ENCODE measurements at places on chromosomes 5 and 9.

DNA sequence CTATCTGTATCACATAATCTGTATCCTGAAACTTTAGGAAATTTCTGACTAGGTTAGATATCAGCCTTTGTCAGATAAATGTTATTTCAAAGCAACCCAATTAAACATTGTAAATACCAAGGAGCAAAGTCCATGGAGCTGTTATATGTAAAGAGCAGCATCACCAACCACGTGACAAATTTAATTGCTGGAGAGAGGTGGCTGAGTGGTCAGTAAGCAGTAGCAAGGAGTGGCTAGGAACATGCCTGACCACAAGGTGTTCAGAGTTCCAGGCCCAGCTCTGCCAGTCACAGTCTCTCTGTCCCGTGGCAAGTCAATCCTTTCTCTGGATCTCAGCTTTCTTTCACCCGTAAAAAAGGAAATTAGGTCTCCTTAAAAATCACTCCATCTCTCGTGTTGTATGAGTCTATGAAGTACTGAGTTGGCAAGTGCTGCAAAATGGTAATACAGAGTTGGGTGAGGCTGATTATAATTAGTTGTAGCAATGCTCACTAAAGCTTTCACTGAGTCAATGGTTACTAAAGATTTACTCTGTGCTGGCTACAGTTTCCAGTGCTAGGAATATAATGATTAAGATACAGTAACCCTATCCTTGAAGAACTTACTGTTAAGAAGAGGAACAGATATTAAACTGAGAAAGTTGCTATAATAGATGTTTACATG, 166.1 kb downstream of the GNAQ start:
- DNase-seq, result no peak

GRCh38 chr9:35711501-35712428, 20.2 kb downstream of the TLN1 start:
- DNase-seq, result no peak

DNA sequence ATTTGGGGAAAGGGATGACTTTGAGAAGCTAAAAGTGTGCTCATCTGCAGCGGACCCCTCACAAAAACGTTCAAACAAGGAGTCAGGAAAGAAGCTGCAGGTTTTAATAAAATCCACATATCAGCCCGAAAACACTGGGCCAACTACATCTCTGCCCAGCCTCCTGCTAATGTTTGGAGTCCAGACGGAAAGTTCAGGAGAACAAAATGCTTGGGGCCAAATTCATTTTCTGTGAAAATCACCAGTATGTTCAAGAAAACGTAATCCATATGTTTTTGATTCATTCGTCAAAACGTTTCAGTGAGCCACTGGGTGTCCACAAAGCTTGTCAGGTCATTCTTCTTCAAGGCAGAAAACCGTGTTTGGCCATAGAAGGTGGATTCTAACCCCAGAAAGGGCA, 87.5 kb upstream of the GAS1 start:
- DNase-seq, result no peak

DNA sequence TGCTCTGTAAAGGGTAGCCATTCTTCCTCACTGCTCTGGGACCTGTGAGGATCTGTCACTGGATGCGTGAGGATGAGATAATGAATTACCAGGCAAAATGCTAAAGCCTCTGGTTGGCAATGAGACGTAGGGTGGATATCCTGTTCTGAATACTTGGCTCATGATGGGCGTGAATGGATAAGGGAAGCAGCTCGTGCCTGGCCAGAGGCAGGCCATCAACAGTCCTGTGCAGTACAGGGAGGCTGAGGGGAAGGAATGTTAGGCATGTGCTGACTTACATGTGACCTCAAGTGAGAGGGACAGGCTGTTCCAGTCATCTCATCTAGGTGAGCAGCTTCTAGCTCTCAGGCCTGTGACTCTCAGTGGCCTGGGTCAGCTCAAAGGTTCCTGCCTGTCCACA, 172.8 kb downstream of the CARTPT start:
- DNase-seq, result no peak

- DNase-seq, result no peak
These were observed 83.3 kb downstream of the DAPK1 start for GRCh38 chr9:87580941-87581438.

- no peak for DNase-seq
These were observed 61.7 kb downstream of the RFX3 start for GRCh38 chr9:3464033-3464638.

- DNase-seq, result no peak
These were observed 37.1 kb upstream of the FAT2 start for GRCh38 chr5:151628112-151628823.

DNA sequence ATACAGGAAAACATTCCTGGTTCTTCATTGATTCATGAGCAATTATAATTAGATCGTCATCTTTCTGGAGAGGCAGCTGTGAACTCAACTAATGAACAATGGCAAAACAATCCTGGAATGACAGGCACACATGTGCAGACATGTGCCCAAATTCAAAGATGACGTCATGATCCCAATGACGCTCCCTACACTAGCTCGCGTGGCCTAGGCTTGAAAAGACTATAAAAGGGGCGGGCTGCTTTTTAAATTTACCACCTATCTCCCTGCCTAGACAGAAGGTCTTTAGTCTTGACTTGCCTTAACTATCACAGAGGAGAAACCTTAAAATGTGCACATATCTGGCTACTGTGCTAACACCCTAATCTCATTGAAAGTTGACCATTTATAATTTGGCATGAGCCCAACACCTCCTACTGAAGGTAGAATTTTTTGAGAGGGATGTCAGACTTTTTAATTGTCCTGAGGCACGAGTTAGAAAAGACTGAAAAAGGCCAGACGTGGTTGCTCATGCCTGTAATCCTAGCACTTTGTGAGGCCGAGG, 88.2 kb downstream of the PRRT1B start:
- DNase-seq, result no peak

- no peak for DNase-seq
These were observed 122.9 kb upstream of the ADAMTSL1 start for GRCh38 chr9:18350995-18351595.

DNA sequence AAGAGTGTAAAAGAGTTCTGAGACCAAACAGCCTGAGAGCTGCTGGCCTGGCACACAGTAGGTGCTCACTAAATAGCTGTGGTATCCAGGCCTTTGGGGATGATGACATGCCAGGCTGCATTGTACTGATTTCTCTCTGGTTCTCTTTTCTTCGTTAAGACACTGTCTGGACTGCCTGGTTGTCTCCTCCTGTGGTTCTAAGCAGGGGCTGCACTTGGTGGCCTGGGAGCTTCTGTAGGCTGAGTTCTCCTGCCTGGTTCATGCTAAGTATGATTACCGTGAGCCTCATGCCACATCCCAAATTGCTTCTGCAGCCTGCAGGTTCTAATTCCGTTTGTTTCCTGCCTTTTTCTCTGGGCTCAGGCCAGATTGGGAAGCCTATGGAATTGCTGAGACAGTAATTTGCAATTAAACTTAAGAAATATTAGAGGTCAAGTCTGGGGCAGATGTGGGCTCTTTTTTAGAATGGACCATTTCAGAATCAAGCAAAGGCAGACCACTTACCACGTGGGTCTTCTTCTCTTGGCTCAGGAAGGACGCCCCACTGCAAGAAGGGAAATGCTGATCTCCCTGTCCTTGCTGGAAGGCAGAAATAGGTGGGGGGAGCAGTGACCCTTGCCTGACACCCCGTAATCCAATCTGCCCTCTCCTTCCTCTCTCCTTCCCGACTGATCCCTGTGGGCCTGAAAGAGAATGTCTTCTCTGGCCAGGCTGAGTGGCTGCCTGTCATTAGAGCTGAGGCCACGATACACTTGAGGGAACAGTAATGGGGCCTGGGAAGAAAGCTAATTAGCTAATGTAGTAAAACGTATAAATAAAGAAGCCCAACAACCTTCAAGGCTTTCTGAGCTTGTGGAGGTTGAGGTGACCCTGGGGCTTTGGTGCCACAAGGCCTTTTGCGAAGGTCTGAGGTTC, 21.9 kb upstream of the BOD1 start:
- no peak for DNase-seq

GRCh38 chr5:154409230-154409840, 36.5 kb upstream of the SAP30L start:
- no peak for DNase-seq

DNA sequence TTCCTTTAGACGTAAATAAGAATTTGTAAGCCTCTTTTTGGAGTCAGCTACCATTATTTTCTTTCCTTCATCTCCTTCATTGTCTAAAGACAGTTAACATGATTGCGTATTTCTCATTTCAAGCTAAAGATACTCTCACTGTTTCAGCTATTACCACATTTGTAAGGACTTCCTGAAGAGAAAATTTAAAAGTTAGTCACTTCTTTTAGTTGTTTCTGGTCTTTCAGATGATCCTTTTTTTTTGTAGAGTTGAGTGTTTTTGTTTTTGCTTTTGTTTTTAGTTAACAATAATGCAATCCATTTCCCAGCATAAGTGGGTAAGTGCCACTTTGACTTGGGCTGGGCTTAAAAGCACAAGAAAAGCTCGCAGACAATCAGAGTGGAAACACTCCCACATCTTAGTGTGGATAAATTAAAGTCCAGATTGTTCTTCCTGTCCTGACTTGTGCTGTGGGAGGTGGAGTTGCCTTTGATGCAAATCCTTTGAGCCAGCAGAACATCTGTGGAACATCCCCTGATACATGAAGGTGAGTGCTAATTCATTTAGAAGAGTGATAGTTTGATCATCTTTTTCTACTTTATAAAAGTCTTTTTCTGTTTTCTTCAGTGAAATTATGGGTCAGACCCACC, 2.0 kb downstream of the IL31RA start:
- DNase-seq, result no peak
